ENCODE measurements at places on chromosomes 7 and 10.

- no peak for DNase-seq
These were observed 289.3 kb downstream of the GRID1 start for GRCh38 chr10:86077271-86077670.

DNA sequence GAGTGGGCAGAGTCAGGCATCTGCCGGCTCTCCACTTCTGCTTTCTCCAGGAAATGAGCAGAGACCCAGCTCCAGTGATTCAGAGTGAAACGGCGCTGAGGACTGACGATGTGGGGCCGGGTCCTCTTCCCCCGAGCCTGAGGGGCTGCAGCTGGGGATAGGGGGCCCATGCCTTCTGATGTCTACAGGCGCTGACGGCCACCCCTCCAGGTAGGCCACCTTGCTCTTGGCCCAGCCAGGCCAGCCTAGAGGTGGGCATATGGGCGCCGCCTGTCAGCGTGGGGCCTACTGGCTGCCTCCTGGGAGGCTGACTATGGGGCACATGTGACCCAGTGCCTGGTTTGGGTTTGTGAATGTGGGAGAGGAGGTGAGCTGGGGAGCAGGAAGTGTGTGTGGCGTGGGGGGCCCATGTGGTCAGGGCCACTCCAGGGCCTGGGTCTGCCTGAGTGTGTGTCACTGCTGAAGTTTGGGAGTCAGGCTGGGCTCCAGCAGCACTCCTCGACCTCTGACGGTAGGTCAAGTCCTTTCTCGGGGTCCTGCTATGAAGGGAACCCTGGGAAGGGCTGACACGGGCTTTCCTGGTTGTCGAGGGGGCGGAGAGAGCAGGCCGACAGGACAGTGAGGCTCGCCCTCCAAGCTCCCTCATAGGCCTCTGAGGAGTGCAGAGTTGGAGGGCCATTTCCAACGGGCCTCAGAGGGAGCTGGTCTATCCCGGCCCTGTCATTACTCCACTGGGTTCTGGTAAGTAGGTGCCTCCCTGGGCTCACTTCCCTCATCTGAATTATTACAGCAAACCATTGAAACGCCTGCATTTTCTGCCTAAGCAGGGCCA lies at the start of gene WDFY4:
WDFY4 (plus strand) TSS at position 82 of the 832 bp plus-strand sequence. CDS start 24,860 bp downstream, outside the sequence.
- no peak for DNase-seq

GRCh38 chr7:127666602-127667001 lies 14.6 kb downstream of the SND1 start:
- DNase-seq: no peak

GRCh38 chr10:113767222-113767621 lies 15.7 kb downstream of the PLEKHS1 start:
- no peak for DNase-seq

DNA sequence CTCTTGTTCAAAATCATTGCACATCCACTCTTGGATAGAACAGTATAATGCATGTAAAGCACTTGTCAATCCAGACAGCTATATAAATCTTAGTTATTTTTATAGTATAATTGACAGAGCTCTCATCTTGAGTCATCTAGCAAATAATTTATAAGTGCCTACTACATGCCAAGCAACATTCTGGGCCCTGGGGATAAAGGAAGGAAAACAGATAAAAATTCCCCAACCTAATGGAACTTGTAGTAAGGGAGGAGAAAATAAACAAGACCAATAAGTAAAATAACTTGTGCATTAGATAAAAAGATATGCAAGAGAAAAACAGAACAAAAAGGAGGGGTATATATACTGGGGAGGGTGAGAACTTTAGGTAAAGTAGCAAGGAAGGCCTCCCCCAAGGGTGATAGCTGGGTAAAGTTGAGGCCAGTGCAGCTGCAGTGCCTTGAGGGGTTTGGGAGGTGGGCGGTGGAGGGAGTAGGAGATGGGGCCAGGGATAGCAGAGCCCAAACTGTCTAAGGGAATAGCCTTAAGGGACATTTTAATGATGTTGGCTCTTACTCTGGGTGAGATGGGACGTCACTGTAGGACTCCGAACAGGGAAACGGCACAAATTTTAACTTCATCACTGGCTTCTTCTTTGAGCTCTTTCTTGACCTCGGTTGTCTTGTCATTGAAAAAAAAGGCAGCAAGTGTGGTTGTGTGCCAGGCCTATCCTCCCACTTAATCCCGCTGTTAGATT lies 79.3 kb upstream of the SEC61G start:
- no peak for DNase-seq

DNA sequence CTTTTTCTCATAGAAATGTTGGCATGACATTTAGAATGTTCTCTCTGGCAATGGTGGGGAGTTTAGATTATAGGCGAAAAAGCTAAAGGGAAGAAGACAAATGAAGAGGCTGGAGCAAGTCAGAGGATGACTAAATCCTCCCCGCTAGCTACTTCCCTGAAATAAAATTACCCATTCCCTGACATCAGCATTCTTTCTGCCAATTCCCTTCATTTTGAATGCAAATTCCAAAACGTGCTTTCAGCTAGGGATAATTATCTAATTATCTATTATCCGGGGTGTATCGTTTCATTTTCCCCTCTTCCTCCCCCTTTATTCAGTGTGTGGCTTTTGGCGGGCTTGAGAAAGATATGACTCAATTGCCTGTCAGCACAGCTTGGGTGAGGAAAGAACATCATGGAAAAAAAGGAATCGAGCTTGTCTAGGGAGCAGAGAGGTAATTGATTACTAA lies 672.3 kb downstream of the TNS3 start:
- DNase-seq: no peak

- DNase-seq: no peak
These were observed 53.5 kb downstream of the NRF1 start for GRCh38 chr7:129665013-129665401.

GRCh38 chr10:74916283-74916682 lies 89.9 kb downstream of the KAT6B start:
- DNase-seq: no peak

DNA sequence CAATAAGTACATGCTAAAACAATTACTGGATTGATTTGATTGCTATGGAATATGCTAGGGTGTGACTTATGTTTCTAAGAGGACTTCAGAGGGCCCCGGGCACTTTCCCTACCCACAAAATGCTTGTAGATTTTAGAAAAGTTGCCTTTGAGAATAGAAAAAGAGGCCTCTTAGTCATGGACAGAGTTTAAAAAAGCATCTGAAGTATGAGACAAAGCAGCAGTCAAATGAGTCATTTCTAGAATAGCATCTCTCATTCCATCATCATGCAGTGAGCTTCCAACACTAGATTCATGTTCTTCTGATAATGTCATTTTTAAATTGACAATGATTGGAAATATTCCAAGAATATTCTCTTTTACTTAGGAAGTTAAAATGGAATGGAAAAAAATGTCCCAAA lies 675.1 kb upstream of the PCDH15 start:
- no peak for DNase-seq

DNA sequence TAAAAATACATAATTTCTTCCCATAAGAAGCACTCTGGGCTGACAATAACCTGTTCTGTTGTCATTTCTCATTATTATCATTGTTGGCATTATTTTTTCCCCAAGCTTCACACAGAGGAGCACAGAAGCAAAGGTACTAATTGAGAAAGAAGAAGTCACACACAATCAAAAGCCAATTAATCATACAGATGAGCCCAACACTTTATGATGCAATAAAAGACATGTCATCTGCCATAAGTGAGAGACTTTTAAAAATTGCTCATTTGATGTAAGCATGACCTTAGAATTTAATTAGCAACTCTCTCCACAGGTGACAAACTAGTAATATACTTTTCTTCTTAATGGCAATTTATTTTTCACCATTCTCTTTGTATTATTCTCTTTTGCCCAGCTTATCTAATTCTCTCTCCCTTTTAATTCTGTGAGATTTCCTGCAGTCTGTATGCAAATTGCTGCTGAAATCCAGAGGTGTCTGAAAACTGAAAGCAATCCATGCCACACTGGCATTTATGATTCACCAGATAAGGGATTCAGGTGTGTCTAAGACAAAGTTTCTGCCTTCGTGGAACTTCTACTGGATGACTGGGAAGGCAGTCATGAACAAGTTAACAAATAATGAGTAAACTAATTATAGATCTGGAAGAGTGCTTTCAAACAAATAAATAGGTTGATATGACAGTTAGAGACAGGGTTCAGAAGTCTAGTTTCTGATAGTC lies 203.5 kb downstream of the CHCHD3 start:
- DNase-seq: no peak

GRCh38 chr7:55132890-55133551 lies 114.2 kb downstream of the EGFR start:
- no peak for DNase-seq

GRCh38 chr10:112819231-112819630 lies 130.8 kb upstream of the TCF7L2 start:
- no peak for DNase-seq

DNA sequence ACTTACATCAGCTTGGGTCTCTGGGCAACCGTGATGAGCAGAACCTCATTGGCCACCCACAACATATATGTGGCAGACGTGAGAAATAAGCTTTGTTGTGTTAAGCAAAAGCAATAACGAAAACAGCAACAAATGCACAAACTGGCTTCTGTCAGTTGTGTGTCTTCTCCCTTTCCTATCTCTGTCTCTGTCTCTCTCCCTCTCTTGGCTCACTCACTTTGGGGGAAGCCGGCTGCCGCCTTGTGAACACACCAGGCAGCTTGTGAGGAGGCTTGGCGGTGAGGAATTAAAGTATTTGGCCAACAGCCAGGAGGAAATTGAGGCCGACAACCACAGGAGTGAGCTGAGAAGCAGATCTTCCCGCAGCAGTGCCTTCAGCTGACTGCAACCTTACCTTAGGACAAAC lies 21.9 kb upstream of the CDCA7L start:
- DNase-seq: no peak

GRCh38 chr10:80158598-80159127 lies 26.1 kb downstream of the PLAC9 start:
- DNase-seq: no peak

DNA sequence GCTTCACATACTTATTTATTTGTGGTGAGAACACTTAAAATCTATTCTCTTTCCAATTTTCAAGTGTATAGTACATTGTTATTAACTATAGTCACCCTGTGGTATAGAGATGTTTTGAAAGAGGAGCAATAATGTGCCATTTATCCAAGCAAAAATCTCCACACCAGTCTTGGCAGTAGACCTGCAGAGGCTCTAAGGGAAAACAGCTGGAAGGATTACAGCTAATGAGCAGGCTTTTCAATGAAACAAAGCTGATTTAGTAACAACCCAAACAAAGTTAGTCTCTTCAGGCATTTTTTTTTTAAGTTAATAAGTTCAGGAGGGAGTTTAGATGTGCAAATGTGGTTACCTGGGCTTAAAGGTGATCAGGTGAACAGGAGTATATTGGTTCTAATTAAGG lies 101.9 kb downstream of the EVX1 start:
- no peak for DNase-seq

- DNase-seq: no peak
These were observed 52.8 kb upstream of the DNAJB12 start for GRCh38 chr10:72407471-72407870.

DNA sequence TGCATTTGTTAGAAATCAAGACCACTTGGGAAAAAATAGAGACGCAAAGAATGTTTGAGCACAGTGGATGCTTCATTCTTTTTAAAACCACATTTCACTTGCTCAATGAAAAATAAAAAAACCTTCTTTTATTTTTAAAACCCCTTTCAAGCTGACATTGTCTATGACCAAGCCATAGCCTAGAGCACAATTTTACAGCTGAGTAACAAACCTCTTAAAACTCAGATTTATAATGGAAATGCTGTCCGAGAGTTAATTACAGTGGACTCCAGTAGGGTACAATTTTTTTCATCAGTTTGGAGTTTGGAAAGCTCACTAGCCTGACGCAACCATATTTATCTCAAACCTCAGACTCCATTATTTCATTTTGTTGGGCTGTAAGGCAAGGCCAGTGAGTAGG lies 116.3 kb downstream of the RNLS start:
- DNase-seq: no peak

DNA sequence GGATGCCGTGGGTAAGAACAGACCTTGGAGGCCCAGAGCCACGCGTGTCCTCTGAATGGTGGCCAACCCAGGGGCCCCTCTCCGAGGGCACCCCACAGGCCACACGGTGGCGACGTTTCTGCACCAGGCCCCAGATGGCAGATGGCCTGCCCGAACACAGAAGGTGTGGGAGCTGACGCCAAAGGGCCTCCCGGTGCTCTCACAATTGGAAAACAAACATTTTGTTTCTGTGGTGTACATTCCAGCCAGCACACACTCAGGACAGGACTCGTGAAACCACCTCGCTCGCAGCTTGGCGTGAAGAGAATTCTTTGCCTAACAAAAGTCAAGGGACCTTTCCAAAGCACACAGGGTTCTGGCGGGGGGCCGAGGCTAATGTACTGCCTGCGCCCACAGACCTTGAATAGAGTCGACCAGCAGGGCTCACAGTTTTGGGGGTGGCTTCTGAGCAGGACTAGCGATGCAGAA lies 112.1 kb downstream of the FAM53B start:
- no peak for DNase-seq

DNA sequence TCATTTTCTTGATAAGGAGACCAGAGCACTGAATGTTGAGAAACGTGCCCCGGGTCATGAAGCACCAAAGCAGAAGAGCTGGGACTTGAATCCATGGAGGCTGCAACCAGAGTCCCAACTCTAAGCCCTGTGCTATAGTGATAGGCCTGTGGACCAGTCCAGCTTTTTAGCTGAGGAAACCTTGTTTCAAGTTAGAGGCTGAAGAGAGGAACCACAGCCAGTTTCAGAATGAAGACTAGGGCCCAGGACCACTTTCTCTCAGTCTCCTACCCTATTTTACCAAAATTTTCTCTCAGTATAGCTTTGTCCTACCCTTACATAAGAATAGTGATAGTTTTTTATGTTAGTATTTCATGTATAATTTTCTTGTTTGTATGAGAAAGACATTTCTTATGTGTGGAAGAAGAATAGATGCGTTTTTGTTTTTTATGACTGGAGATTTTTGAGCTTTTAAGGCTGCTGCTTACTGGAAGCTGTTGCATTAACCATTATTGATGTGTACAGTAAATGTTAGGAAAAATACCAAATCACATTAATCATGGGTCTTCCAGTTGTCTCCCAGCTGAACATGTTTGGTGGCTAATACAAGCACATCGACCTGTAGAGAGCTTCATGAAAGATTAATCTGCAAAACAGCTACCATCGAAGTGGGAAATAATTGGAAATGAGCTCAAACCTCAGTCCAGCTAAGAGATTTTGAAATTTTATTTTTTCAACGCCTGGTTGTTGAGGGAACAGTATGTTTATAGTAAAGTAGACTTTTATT lies 45.0 kb upstream of the CSTF2T start:
- DNase-seq: no peak

DNA sequence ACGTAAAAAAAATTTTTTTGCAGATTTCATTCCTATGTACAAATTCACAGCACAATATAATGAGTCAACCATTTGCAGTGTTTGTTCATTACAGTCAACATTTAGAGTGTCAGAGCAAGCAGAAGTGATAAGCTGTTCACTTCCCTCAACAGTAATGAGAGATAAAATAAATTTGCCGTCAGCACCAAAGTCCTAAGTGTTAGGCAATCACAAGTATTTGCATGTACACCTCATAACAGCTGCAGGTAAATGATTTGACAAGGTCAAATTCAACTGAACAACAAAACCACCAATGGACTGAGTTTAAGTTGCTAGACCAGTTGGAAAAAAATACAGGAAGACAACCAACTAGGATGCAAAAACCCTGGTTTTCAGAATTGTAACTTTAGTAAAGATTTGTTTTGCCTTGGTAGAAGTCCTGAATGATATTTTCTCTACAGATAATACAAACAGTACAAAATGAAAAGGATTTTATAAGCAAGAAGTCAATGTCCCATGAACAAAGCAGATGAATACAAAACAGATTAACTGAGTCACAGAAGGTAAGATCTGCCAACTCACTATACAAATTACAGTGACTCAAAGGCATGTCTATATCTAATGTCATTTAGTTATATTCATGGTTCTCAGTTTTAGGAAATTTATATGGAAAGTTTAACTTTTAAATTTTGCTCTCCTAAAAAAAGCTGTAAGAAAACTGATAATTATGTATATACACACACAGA lies 10.4 kb downstream of the RAPGEF5 start:
- DNase-seq: no peak
